ENCODE measurements at places on chromosomes 11 and 22.

DNA sequence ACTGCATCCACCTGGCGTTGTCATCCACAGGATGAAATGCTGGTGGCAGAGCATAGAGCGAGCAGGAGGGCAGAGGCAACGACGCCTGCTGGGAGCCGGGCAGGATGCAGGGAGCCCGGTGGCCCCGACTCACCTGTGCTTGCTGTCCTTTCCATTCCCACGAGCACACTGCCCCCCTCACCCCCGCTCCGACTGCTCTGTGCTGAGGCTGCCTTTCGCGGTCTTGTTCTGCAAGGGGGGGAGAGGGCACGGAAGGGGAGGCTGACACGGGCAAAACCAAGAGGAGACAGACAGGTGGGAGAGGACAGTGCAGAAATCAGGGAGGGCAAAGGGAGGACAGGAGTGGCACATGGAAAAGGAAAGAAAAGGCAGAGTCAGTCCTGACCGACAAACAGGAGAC, 37.9 kb upstream of the CYP2D6 start:
- no peak for DNase-seq
- peaks cover 16% of the 10 kb centered on the region for H3K36me3 ChIP-seq
- H3K27ac ChIP-seq: no peak overlapping the region
- peaks cover 2% of the 10 kb centered on the region for H3K4me1 ChIP-seq

- no peak for DNase-seq
- H3K4me3 ChIP-seq: no peak overlapping the region
- H3K4me1 ChIP-seq: no peaks in the 10 kb centered on the region
- H3K27ac ChIP-seq: no peak overlapping the region
- H3K27me3 ChIP-seq: no peaks in the 10 kb centered on the region
- no peaks in the 10 kb centered on the region for H3K36me3 ChIP-seq
Measured at GRCh38 chr11:92087725-92088537, 136.7 kb upstream of the FAT3 start.

DNA sequence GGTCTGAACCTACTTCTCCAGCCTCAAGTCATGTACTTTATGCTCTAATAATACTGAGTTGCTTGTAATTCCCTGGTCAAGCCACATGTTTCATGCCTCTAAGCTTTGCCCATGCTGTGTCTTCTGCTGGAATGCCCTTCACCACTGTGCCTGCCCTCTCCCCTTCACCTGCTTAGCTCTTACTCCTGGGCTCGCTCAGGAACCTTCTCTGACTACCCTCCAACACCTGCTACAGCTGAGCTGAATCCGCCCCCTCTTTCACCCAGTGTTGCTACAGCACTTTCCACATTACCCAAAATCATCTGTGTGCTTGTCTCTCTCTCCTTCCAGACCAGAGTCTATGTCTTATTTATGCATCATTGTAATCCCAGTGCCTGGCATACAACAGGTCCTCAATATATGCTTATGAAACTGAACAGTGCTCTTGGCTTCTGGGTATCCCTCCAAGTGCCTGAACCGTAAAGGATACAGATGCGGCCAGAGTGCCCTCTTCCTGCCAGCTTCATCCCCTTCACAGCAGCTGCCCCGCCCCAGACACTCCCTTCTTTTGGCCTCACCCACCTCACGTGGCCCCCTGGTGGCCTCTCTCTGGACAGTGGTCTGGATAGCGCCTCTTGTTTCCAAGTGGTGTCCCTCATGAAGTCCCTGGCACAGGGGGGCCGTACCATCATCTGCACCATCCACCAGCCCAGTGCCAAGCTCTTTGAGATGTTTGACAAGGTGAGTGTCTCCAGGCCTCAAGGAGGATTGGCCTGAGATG, 7.1 kb downstream of the ABCG4 start:
- H3K4me3 ChIP-seq: no peak overlapping the region
- no peak for DNase-seq
- peaks cover 5% of the 10 kb centered on the region for H3K4me1 ChIP-seq
- H3K27me3 ChIP-seq: peaks cover 31% of the 10 kb centered on the region
- H3K27ac ChIP-seq: no peak overlapping the region

- H3K27me3 ChIP-seq: no peaks in the 10 kb centered on the region
- H3K4me3 ChIP-seq: no peak overlapping the region
- H3K36me3 ChIP-seq: peaks cover 7% of the 10 kb centered on the region
- peaks cover 2% of the 10 kb centered on the region for H3K4me1 ChIP-seq
- no peak overlapping the region for H3K27ac ChIP-seq
- no peak for DNase-seq
Measured at GRCh38 chr11:76056876-76057275, 149.4 kb downstream of the WNT11 start.

- no peak overlapping the region for H3K4me3 ChIP-seq
- H3K27ac ChIP-seq: no peak overlapping the region
- H3K27me3 ChIP-seq: no peaks in the 10 kb centered on the region
- no peaks in the 10 kb centered on the region for H3K36me3 ChIP-seq
- no peak for DNase-seq
Measured at GRCh38 chr11:132771746-132772145, 760.6 kb downstream of the OPCML start.

DNA sequence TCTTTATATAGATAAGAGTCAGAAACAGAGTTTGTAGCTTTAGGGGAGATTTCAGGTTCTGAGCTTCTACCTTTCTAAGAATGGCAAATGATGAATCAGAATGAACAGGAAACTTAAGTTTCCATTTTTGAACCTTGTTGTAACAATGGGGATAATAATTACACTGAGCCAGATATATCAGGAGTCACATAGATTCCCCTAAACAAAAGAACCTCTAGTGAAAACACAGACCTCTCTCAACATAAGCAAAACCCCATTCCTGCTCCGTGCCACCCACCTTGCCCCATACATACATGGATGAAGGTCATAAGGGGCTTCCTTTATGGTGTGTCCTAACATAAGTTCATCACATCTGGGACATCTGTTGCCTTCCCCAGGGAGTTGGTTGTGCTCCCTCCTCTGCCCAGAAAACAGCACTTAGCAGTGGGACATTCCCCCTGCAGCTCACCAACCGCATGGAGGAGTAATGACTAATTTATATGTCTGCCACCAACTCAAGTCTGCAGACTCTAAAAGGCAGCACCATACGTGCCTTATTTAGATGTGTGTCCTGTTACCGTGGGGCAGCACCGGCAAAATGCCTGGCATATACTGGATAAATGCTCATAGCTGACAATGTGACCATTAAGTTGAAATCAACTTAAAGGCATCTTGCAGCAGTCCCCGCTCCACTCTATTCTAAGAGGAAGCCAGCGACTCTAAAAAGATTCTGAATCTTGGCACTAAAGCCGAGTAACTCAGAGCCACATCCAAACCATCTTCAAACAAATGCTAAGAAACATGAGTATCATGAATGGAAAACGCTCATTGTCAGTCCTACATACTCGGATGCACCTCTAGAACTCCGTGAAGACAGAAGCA, 8.0 kb downstream of the JAML start:
- peaks cover 40% of the 10 kb centered on the region for H3K36me3 ChIP-seq
- H3K27ac ChIP-seq: peak overlapping the region; percentile 94
- H3K27me3 ChIP-seq: no peaks in the 10 kb centered on the region
- peak overlapping the region; percentile 78 for H3K4me3 ChIP-seq
- H3K4me1 ChIP-seq: peaks cover 95% of the 10 kb centered on the region

GRCh38 chr11:23138761-23139160, 278.5 kb upstream of the CCDC179 start:
- no peak overlapping the region for H3K27ac ChIP-seq
- H3K27me3 ChIP-seq: no peaks in the 10 kb centered on the region
- no peak overlapping the region for H3K4me3 ChIP-seq
- H3K36me3 ChIP-seq: no peaks in the 10 kb centered on the region

- no peak for DNase-seq
- H3K4me1 ChIP-seq: peaks cover 40% of the 10 kb centered on the region
- H3K27me3 ChIP-seq: peaks cover 38% of the 10 kb centered on the region
- peak overlapping the region; percentile 87 for H3K4me3 ChIP-seq
- peaks cover 2% of the 10 kb centered on the region for H3K36me3 ChIP-seq
Measured at GRCh38 chr11:13280092-13280722, 2.6 kb downstream of the BMAL1 start.

DNA sequence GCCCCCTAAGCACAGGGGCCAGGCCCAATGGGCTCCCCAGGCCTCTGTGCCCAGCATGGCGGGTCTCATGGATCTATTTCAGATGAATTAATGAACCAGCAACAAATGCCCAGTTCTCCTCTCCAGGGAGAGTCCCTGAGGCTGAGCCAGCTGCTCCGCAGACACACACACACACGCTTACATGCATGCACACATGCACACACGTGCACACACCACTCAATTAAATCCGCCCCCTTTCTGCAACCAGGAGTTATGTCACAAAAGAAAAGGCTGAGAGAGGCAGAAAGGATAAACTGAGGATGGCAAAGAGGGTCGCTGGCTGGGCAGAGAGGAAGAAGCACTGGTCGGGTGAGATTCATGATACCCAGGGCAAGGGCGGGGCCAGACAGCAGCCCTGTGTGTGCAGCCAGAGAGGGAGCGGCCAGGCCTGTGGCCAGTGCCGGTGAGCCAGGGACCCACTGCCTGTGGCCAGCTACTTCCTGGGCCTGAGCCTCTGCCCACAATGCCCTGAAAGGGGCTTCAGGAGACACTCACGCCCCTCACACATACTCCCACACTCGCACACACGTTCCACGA, 19.8 kb downstream of the IL2RB start:
- no peak overlapping the region for H3K27ac ChIP-seq
- H3K36me3 ChIP-seq: peaks cover 67% of the 10 kb centered on the region
- DNase-seq: no peak
- peaks cover 11% of the 10 kb centered on the region for H3K4me1 ChIP-seq
- no peak overlapping the region for H3K4me3 ChIP-seq

DNA sequence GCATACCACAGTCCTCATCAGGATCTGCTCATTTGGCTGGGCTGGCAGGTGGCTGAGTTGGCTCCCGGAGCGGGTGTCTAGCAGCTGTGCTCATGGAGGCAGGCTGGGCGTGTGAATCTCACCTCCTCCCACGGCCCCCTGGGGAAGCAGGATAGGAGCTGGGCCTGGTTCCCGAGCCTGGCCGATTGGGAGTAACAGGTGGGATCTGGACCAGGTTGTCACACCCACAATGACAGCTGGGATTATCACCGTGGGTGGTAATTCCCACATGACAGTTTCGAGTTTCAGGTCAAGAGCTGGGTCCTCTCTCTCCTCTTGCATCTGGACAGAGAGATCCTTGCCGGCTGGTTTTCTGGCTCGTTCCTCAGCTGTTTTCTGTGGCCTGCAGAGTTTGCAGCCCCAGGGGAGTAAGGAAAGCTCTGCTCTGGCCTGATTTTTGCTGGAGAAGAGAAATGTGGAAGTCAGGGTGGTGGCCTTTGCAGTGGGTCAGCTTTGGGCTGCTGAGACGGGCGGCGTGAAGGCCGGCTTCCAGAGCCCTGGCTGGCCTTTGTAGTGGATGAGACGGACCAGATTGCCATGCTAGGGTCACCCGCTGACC, 57.0 kb downstream of the BCR start:
- DNase-seq: no peak
- peaks cover 22% of the 10 kb centered on the region for H3K4me1 ChIP-seq
- H3K27me3 ChIP-seq: no peaks in the 10 kb centered on the region
- H3K36me3 ChIP-seq: peaks cover 22% of the 10 kb centered on the region
- H3K4me3 ChIP-seq: no peak overlapping the region

- H3K4me3 ChIP-seq: no peak overlapping the region
- H3K36me3 ChIP-seq: peaks cover 1% of the 10 kb centered on the region
- H3K27ac ChIP-seq: peak overlapping the region; percentile 62
- no peaks in the 10 kb centered on the region for H3K27me3 ChIP-seq
- peaks cover 80% of the 10 kb centered on the region for H3K4me1 ChIP-seq
- no peak for DNase-seq
Measured at GRCh38 chr22:30223303-30223702, 23.3 kb downstream of the LIF start.

DNA sequence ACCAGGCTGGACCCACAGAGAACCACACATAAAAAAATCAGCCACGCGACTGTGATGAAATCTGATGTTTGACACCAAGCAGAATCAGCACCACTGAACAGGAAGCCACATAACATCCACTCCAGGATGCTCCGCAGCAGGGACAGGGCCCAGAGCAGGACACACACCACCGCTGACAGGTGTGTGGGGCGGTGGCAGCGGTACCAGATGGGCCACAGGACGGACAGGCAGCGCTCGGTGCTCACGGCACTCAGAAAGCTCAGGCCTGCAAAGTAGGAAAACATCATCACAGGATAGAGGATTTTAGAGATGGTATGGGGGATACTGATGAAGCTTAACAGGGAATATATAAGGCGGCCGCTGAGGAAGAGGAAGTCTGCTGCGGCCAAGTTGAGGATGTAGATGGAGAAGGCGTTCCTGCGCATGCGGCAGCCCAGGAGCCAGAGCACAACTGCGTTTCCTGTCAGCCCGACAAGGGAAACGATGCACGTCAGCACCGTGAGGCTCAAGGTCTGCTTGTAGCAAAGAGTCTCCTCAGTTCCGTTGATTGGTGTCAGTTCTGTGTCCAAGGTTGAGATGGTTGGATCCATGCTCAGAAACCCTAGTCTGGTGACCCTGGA, 4.9 kb downstream of the MRGPRX1 start:
- no peak overlapping the region for H3K27ac ChIP-seq
- H3K27me3 ChIP-seq: peaks cover 9% of the 10 kb centered on the region
- no peaks in the 10 kb centered on the region for H3K36me3 ChIP-seq
- no peaks in the 10 kb centered on the region for H3K4me1 ChIP-seq
- H3K4me3 ChIP-seq: no peak overlapping the region
- no peak for DNase-seq

DNA sequence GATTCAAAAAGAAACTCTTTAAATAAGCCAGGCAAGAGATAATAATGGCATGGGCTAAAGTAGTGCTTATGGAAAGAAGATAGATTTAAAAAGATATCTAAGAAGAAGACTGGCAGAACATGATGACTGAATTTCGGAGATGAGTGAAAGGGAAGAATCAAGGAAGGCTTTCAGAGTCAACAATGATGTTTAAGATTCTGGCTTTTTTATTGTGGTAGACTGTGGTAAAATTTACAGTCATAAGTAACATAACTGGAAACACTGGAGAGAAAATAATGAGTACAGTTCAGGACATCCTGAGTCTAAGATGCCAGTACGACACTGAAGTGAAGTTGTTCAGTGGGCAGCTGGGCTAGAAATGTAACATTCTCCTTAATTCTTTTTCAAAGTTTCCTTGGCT, 85.2 kb downstream of the PHF21A start:
- no peak for DNase-seq
- H3K36me3 ChIP-seq: peaks cover 2% of the 10 kb centered on the region
- H3K4me1 ChIP-seq: peaks cover 9% of the 10 kb centered on the region
- H3K27me3 ChIP-seq: no peaks in the 10 kb centered on the region
- H3K27ac ChIP-seq: no peak overlapping the region

DNA sequence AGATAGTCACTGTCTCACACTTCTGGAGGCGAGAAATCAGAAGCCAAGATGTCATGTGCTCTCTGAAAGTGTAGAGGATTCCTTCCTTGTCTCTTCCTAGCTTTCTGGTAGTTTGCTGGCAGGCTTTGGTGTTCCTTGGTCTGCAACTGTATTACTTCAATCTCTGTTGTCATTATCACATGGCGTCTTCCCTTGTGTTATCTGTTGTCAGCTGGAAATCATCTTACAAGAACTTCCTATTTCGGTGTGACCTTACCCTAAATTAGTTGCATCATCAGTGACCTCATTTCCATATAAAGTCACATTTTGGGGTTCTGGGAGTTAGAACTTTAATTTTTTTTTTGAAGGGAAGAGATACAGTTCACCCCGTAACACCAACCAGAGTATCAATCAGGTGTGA, 3.3 kb upstream of the LIN7C start:
- H3K27ac ChIP-seq: no peak overlapping the region
- no peak overlapping the region for H3K4me3 ChIP-seq
- H3K27me3 ChIP-seq: no peaks in the 10 kb centered on the region

Data from T-helper 2 cell treated with Interferon-gamma antibody and Interleukin-4, amounts not matched to agents 5 μg/mL and 100 μg/mL, for 36 hours (primary cell).